ENCODE measurements at places on chromosomes 1 and 21. TPM values are rescaled to one million over a fixed set of nuclear protein-coding genes. Genes with fewer than 3 reads are reported as not detected.

The BRWD1 gene
- total RNA-seq = 78.6 TPM

The BRINP3 gene
- 3.5 TPM for total RNA-seq

The KRTAP20-1 gene
- total RNA-seq = not detected

The SPRR3 gene
- 5.0 TPM for total RNA-seq

The TCHHL1 gene
- total RNA-seq = not detected

The RPE65 gene
- not detected for total RNA-seq

The CACNA1S gene
- not detected for total RNA-seq

The TRIM63 gene
- total RNA-seq = 2.1 TPM

The PIK3R3 gene
- total RNA-seq = 20.4 TPM

The F13B gene
- total RNA-seq = not detected

The S100A7A gene
- total RNA-seq = not detected

The ITGB2 gene
- 110 TPM for total RNA-seq

The TBX19 gene
- total RNA-seq = 0.83 TPM

The B3GALT2 gene
- total RNA-seq = 1.2 TPM

The RGS4 gene
- total RNA-seq = 15.8 TPM

The COL6A1 gene
- 1,327 TPM for total RNA-seq

The LCE6A gene
- total RNA-seq = not detected

The NR1I3 gene
- total RNA-seq = not detected

The TTLL10 gene
- not detected for total RNA-seq

The TINAGL1 gene
- total RNA-seq = 139 TPM

The NMNAT2 gene
- total RNA-seq = 1.7 TPM

The TTC39A gene
- total RNA-seq = 2.5 TPM

The NBPF15 gene
- 14.1 TPM for total RNA-seq

The DPH5 gene
- total RNA-seq = 15.2 TPM

The NBPF6 gene
- total RNA-seq = not detected

The E2F2 gene
- total RNA-seq = 0.17 TPM

The C2CD4D gene
- not detected for total RNA-seq

The RGS5 gene
- total RNA-seq = 455 TPM

The C21orf58 gene
- 1.3 TPM for total RNA-seq

The KIF21B gene
- 2.2 TPM for total RNA-seq
